ENCODE measurements at places on chromosomes 1 and 21.
A peak's percentile ranks its signal among the peaks of the same experiment; 100 is the strongest.

- DNase-seq: no peak
These were observed 51.5 kb downstream of the KAZN start for GRCh38 chr1:14649976-14650375.

GRCh38 chr21:33011462-33011861, 14.3 kb upstream of the OLIG2 start:
- DNase-seq: no peak

GRCh38 chr1:43073490-43074230, 98.4 kb downstream of the EBNA1BP2 start:
- peak; percentile 33 for DNase-seq

DNA sequence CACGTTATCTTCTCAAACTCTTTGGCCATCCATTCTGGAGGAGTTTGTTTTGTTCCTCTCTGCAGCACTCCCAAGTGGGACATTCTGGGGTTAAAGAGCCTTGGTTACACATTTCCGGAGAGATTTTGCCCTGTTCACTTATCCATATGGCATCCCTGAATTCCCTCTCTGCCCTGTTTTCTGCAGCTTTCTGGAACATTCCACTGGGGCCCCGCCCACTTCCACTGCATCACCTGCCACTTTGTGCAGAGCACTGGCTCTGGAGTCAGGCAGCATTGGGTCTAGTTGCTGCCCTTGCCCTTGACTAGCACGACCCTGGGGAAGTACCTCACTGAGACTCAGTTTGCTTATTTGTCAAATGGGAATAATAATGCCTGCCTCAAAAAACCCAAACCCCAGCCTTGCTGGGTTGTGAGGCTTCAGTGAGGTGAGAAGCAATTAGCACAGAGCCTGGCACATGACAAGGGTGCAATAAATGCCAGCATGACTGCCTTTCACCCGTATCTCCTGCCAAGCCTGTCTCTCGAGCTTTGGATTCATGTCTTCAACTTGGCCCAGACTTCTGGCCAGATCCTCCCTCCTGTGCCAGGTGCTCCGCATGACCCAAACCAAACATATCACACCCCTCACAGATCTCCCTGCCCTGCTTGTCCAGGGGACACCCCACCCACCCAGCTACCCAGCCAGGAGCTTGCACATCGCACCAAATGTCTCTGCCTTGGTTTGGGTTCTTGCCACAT, 38.3 kb downstream of the IL6R start:
- no peak for DNase-seq

DNA sequence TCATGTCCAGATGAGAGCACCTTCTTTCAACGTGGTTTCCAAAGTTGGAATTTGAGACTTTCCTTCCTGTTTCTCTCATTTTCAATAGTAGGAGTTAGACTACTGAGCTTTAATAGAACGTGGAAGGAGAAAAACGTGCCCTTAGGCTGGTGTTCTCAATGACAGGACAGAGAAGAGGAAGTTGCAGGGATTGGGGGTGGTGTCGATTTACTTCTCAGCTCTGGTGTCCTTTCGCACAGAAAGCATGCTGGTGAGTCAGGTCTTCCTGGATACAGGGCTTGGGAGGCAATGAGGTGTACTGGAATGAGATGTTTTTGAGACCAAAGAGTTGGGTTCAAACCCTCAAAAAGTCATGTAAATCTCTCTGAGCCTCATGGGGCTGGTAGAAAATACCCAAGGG, 67.1 kb downstream of the HIVEP3 start:
- DNase-seq: no peak

DNA sequence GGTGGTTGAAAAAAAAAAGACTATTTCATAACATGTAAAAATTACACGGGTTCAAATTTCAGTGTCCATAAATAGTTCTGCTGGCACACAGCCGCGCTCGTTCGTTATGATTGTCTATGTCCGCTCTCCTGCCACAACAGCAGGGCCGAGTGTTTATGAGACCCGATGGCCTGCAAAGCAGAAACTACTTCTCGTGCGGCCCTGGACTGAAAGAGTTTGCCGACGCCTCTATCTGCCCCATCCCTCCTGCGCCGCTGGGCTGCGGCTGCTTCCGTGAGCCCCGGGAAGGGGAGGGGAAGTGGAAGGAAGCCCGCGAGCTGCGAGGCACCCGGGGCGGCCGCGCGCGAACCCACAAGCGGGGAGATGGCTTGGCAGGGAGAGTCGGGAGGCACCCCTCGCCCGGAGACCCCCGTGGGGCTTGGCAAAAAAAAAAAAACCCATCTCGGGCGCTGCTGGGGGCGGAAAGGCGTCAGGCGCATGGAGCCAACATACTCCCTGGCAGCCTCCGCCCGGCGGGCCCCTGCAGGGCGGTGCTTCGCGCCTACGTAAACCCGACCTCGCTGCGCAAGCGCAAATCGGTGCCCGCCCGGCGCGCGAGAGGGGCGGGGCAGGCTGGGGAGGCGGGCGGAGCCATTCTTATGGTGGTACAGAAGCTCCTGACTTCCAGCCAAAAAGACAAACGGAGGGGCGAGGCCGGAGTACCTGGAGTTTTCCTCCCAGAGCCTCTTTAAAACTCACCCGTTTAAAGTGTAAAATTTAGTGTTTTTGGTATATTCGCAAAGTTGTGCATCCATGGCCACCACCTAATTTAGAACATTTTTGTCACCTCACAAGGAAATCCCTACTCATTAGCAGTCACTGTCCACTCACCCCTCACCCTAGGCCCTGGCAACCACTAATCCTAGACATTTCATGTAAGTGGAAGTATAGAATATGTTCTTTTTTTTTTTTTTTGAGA, 8.3 kb downstream of the SLC27A3 start:
- DNase-seq: peak; percentile 73

GRCh38 chr1:213719462-213719861, 268.3 kb upstream of the PROX1 start:
- DNase-seq: peak; percentile 21

DNA sequence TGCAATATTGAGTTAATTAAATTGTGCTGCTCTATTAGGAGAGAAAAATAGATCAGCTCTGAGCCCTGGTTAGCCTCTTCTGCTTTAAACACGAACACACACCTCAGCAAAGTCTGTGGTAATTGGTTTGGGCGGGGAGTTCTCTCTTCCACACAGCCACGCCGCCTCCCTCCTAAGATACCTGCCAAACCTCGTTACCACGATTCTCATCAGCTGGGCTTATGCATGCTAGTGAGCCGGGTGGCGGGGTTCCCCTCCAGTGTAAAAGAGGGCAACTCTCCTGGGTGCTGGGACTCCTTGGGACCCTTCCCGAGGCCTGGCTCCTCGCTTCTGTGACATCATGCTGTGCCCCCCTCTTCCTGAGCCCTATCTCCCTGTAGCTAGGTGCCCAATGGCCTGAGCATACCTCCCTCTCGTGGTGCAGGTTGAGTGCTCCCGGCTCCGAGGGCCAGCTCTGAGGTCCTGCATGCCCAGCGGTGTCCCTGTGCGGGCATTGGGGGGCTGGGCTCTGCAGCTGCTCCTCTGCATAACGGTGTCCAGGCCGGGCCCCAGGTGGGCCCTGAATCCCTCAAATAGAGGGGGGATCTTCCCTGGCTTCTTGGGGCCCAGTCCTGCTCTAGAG, 182.9 kb downstream of the PRDM16 start:
- no peak for DNase-seq

DNA sequence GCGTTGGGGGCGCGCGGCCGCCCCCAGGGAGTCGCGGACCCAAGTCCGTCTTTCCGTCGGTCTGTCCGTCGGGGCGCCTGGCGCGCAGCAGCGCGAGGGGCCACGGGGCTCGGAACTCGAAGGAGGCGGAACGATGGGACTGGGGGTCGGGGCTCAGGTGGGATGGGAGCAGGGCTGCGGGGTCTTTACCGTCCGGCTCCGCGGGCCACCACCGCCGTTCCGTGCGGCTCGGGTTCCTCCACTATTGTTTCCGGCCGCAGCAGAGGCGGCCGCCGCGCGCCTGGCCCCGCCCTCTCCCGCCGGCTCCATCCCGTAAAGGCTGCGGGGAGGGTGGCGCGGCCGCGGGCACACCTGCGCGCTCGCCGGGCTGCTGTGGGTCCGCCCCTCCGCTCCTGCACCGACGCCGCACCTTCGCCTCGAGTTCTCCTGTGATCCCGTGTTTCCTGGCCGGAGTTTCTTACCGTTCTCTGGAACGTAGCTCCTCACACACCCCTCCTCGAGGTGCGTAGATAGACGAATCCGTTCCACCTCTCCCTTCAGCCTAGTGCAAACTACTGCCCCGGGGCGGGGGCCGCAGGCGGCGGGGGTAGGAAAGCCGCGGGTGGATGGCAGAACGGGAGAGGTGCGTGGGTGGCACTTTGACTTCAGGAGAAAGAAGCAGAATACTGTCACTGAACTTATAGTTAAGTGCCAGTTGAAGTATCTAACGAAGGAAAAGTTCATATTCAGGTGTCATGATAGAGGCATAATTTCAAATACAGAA, at the start of gene C21orf91:
Gene C21orf91, minus strand, starts transcription at position 243 of the 763 bp plus-strand sequence. CDS start 1,038 bp downstream, outside the sequence.
- DNase-seq: peak; percentile 74
